Stimulated activated CD4-positive, alpha-beta T cell treated with anti-CD3 and anti-CD28 coated beads, Interleukin-2, amount 100 ng/mL, for 48 hours (primary cell): ENCODE measurements at places on chromosomes 5 and 9.

GRCh38 chr5:83026930-83027687 is 50.1 kb downstream of the TMEM167A start:
- no peak for DNase-seq

DNA sequence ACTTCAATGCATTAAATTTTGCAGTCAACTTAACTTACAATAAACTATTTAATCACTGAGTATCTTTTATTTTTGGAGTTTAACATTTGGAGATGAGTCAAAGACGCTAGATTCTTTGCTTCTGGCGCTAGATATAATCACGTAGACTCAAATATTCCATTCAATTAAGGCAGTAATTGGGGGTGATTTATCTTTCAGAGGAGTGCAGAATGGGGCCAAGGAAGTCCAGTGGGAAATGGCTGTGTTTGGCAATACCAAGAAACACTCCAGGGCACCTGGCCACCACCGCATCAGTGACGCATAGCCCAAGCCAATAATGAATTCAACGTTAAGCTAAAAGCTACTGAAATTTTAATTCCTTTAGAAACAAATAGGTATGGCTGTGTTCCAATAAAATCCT is 81.2 kb downstream of the PHAX start:
- no peak for DNase-seq

GRCh38 chr5:107636555-107636954 is 34.2 kb downstream of the EFNA5 start:
- no peak for DNase-seq

- DNase-seq = no peak
Observed at GRCh38 chr9:99351647-99352046, 129.6 kb downstream of the SEC61B start.

DNA sequence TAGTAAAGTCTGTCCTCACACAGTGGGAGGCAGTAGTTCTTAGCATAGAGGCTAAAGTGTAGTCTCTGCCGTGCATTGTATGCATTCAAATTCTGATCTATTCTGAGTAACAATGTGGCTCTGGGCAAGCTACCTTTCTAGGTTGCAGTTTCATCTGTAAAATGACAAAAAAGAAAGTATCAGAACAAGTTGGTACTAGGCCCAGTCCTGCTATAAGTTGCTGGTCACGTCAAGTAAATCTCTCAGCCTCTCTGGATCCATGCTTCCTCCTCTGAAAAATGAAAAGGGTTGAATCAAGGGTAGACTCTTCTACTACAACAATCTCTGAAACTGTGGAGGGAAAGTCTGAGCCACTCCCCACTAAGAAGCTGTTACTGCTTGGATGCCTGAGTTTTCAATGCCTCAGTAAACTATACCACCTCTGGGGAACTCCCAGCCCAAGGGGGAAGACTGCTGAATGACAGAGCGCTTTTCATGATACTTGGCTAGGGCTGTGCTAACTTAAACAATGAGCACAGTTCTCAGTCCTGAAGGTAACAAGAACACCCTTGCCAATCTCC is 34.5 kb upstream of the SPARC start:
- no peak for DNase-seq
